NCI-H510A (cell line): ENCODE measurements at places on chromosomes 1 and 21.

GRCh38 chr1:19187852-19188251, 22.2 kb downstream of the UBR4 start:
- DNase-seq, result no peak

DNA sequence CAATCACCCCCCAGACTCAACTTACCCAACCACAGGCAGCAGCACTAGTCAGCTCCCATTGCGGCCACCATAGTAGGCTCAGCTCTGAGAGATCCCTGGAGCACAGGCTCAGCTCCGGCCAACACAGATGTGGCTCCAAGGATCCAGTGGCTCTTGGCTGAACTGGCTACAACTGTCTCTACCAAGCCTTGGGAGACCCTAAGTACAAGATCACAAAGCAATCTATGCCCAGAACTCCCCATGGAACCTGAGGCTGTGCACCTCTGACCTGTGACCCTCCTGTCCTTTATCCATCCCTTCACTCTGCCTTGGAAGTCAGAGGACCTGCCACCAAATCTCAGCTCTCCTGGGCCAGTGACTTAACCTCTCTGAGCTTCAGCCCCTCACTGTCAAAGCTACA, 61.8 kb upstream of the GJB5 start:
- no peak for DNase-seq

DNA sequence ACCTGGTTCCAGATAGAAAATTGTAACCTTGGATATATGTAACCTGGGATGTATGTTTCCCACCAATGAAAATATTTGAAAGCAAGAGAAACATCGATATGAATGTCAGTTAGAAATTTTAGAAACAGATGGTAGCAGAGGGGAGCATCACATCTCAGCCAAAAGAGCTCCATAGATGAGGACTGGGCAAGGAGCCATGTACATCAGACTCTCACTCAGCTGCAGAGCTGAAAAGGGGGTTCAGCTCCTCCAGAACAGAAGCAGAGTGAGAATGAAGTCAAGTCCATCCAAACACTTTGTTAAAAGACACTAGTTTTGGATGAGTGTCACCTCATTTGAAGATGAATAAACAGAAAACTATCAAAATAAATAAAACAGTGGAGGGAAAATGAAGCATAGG, 202.4 kb downstream of the HMCN1 start:
- no peak for DNase-seq

GRCh38 chr1:78165816-78166215, 120.0 kb downstream of the GIPC2 start:
- DNase-seq, result no peak

DNA sequence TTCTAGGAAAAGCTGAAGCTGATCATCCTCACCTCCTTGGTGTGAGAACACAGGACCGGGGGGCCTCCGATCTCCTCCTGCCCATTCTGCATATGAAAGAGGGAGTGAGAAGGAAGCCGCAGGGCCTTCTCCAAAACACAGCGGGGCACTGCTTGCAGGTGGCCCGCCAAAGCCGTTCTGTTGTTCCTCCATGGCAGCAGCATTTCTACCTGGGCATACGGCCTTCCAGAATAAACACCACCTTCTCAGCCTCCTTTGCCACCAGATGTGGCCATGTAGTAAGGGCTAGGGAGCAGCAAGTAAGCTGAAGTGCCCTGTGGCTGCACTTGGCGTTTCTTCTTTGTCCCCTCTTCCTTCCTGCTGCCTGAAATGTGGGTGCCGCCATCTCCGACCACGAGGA, 214.9 kb downstream of the TOMM20 start:
- DNase-seq, result no peak

DNA sequence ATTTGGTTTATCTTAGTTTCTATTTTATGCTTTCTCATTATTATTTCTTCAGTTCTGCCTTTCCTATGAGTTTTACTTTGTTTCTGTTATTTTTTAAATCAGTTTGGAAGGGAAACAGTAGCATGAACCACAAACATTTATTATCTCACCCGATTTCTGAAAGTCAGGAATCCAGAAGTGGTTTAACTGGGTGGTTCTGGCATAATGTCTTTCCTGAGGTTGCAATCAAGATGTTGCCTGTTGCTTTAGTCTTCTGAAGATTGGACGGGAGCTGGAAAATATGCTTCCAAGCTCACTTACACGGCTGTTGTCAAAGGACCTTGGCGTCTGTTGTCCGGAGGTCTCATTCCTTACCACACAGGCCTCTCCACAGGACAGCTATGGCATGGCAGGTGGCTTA, 50.4 kb downstream of the SNRPE start:
- no peak for DNase-seq

DNA sequence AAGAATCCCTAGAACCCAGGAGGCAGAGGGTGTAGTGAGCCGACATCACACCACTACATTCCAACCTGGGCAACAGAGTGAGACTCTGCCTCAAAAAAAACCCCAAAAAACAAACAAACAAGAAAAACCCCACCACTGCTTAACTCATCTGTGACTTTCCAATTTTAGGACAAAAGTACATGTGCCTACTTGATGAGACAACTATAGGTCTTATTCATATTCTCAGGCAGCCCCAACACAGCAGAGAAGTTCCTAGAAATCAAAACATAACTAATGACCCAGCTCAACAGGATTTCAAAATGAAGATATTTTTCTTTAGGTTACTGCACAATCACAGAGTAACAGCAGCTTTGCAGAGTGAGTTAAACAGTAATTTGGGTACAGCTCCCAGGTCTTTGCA, 26.4 kb downstream of the TIAM1 start:
- no peak for DNase-seq

DNA sequence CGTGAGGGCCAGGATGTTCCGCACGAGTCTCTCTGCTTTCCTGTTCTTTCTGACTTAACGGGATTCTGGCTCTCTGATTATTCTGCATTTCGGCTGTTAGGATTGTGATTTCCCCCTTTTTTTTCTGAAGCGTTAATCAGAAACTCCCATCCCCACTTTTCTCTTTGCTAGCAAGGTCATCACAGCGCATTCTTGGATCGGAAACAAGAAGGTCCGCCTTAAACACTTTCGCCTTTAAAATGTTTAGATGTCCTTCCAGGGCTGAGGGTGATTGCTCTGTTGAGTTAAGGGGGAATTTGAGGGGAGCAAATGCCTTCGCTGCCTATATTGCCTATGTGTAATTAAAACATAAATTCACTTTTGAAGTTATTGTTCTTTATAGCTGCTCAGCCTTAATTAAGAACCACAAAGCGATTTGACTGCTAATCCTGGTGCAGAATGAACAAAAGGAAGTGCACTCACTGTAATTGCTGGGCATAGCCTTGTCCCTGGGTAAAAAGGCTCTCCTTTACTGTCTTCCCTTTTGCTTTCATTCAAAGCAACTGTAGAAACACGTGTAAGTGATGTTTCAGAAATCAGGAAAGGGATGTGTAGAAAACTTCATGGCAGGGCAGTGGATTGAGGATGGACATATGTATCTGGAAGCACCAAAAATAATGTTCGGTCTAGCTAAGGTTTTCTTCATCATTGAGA, 1.2 kb downstream of the LAMC1 start:
- no peak for DNase-seq

GRCh38 chr1:162639718-162640117, 7.5 kb downstream of the DDR2 start:
- no peak for DNase-seq

DNA sequence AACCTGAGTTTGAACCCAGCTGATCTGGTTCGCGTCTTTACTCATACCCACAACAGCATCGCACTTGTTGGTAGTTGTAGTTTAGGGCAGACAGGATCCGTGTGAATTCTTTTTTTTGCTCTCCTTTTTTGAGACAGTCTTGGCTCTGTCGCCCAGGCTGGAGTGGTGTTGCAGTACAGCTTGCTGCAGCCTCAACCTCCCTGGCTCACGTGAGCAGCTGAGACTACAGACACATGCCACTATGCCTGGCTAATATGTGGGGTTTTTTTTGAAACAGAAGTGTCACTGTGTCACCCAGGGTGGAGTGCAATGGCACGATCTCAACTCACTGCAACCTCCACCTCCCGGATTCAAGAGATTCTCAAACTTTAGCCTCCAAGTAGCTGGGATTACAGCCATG, 7.9 kb downstream of the TAF13 start:
- no peak for DNase-seq

- DNase-seq, result no peak
These were observed 70.4 kb downstream of the TUT4 start for GRCh38 chr1:52482326-52483004.

DNA sequence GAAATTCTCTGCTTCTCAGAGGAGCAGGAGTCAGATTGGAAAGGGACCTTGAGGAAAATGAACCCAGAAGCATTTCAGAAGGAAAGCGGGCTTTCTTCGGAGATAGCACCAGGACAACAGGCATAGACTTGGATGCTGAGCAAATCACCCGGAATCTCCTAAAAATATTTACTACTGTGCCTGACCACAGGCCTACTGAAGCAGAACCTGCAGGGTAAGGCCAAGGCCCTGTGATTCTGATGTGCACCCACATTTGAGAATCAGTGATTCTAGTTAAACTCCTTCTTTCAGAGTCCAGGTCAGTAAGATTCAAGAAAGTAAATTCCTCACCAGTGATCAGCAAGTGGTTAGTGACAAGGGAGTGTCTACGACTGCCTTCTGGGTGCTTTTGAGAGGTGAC, 307.3 kb upstream of the DUSP10 start:
- no peak for DNase-seq

DNA sequence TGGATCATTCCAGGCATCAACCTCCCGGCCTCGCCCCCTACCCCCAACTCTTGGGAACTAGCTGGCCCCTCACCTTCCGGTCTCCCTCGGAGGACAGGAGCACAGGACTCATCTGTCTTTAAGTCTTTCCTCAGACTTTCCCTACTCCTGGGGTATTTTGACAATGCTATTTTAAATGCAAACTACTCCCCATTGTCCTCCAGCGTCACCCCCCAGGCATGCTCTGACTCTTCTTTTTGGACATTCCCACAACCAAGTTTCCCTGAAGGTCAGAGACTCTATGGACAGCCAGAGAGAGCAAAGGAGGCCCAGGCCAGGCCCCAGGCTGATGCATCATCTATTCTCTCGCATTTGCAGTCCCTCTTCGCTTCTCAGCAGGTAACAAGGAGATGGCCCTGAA, 424.3 kb downstream of the PCP4 start:
- no peak for DNase-seq

GRCh38 chr1:77398152-77398551, 116.3 kb downstream of the AK5 start:
- no peak for DNase-seq

DNA sequence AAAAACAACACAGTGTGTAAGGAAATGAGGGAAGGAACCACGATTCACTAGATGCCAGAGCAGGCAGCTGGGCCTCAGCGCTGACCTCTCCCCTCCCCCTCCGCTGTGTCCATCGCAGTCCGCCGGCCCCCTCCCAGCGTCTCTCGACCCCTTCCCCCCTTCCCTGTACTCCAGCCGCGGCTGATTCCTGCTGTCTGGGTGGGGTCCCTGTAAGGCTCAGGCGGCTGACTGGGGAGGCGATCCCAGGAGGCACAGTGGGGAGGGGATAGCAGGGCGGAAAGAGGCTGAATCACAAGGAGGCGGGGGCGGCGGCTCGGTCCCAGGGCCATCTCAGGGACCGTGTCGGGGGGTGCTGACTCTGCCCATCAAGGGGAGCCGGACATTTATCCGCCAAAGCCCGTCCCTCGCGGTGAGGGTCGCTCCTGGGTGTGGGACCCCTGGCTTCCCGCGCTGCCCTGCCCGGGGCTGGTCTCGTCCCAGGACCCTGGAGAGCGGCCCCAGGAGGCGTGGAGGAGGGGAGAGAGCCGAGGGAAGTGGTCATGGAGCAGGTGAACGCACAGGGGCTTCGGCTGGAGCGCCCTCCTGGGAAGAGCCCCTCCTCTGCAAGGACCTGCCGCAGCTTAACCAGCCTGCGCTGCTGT, 241.9 kb downstream of the PTPRU start:
- DNase-seq, result no peak

DNA sequence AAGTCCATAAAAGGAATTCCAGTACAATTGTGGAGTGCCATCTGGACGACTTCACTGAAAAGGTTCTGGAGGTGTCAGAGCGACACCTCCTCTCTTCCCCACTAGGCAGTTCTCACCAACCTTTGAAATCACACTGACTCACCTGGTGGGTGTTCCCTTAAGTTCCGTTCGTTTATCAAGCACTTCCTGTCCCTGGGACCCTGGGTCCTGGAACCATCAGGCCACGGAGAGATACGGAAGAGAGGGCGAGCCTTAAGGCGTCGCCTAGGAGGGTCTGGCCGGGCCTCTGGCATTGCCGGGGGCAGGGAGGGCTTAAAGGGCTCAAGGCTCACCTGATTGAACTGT, 317 bp downstream of the SPAG17 start:
- DNase-seq, result no peak

- no peak for DNase-seq
These were observed 89.2 kb downstream of the HHAT start for GRCh38 chr1:210417881-210418280.

GRCh38 chr1:71295350-71295749, 214.5 kb upstream of the ZRANB2 start:
- DNase-seq, result no peak

DNA sequence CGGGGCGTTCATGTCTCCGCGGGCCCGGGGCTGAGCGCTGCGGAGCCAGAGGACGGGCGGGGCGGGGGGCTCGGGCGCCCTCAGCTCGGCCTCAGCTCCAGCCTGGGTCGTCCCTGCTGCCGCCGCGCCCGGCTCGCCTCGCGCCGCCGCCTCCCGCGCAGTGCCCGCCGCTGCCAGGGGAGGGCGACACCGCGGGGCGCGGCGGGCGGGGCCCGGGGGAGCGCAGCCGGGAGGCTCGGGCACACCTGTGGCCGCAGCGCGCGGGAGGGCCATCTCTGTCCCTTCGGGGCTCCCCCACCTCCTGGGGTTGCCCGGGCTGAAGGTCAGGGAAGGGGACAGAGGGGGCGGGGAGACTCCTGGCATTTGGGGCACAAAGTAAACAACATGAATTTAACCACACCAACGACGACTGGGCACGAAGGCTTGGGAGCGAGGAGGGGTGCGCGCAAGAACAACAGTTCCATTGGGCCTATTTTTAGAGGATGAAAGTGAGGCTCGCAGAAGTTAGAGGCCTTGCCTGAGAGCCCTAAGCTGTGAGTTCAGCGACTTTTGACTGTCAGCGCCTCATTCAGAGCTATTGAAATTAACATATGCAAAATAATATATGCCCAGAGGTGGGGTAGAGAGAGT, at the start of gene FAM131C:
Gene FAM131C (minus strand): TSS at position 162 of the 630 bp plus-strand sequence. CDS start 209 bp downstream, outside the sequence.
- peak; percentile 49 for DNase-seq

DNA sequence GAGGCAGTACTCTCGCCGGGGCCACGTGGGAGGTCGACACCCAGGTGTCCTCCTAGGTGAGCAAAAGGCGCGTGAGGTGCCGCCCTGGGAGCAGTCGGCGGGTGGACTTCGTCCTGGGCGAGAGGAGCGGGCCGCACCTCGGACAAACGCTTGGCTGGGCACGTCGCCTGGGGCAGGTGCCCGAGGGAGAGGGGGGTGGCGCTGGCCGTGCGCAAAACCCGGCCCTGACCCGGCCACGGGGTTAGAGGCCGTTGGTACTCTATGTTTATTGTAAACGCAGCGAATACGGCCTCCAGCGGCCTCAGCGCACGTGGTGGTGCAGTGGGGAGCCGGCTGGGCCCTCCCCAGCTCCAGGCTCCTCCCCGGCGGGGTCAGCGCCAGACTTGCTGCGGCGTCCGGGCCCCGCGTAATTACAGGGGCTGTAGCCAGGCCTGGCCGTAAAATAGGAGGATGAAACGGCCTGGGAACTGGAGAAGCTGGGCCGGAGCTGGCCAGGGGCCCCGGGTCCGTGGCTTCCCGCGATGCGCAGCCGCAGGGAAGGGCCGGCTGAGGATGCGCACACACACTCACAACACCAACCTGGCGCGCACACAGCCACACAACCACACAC, 1.6 kb upstream of the EFNA1 start:
- DNase-seq, result peak; percentile 24
